ENCODE measurements at places on chromosomes 5 and 9.

DNA sequence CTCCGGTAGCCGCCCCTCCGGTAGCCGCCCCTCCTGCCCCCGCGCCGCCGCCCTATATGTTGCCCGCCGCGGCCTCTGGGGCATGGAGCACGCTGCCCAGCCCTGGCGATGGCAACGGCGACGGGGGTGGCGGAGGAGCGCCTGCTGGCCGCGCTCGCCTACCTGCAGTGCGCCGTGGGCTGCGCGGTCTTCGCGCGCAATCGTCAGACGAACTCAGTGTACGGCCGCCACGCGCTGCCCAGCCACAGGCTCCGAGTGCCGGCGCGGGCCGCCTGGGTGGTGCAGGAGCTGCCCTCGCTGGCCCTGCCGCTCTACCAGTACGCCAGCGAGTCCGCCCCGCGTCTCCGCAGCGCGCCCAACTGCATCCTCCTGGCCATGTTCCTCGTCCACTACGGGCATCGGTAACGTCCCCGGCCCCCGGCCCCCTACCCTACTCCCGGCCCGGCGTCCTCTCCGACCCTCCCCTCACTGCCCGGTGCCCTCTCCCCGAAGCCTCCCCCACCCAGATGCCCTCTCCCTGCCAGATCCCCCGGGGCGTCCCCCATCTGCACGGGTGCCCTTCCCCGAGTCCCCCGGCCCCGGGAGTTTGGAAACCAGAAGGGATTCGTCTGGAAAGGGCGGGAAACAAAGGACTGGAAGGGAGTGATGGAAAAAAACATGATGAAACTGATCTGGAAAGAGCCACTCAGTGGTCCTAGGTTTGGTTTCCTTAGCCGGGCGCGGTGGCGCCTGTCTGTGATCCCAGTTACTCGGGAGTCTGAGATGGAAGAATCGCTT lies 417 bp downstream of the SRD5A1 start:
- DNase-seq = peak; percentile 39

DNA sequence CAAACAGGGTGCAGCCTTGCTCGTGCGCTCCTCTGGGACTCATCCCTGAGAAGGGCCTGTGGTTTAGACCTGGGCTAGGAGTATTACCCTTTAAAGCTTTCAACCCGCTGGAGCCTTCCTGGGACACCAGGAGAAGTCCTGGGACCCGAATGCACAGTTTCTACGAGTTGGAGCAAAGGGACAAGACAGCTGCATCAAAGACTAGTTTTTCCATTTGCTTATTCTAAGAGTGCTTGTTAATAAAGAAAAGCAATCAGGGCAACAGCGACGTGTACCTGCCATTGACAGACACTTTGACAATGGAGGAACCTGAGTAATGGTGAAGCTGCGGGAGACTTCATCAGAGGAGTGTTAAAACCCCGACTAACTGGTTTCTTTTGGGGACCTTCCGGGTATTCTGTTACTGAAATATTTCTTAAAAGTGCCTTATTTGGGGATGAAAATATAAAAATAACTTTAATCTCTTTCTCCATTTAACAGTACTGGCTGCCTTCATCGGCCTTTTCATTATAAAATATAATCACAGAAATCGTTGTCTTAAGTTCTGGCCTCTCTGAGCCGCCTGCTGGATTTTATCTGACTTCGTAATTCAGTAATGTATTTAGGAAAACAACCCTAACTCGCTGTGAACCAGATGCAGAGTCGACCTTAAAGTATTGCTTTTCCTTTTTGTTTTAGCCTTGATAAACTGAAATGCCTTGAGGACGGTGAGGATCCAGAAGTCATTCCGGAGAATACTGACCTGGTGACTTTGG lies 732 bp downstream of the SNAPC3 start:
- peak; percentile 59 for DNase-seq

GRCh38 chr5:124377386-124377785 lies 369.1 kb downstream of the ZNF608 start:
- DNase-seq = no peak

DNA sequence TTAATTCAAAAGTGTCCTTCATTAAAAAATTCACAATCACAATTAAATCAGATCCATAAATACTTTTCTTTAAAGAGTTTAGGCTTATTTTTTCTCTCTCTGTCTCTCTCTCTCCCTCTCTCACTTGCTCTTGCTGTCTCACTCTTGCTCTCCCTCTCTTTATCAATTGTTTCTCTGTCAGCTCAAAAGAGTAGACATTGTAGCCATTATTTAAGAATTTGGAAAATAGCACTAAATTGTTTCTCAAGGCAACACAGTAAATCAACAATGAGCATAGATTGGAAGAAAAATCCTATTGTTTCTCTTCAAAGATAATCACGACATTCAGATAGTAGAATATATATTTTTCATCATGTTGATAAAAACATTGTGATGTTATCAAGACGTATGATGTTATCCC lies 1114.0 kb downstream of the PTPRD start:
- no peak for DNase-seq
